ENCODE measurements at places on chromosomes 2 and 18.
A peak's percentile ranks its signal among the peaks of the same experiment; 100 is the strongest.

GRCh38 chr2:227313310-227313709 lies 11.7 kb upstream of the MFF start:
- DNase-seq = no peak

GRCh38 chr2:183530333-183530901 lies 406.2 kb downstream of the NUP35 start:
- DNase-seq = no peak

- DNase-seq = no peak
Observed at GRCh38 chr2:203802342-203803052, 65.1 kb upstream of the CTLA4 start.

- no peak for DNase-seq
Observed at GRCh38 chr2:60973705-60974104, 43.8 kb upstream of the PEX13 start.

DNA sequence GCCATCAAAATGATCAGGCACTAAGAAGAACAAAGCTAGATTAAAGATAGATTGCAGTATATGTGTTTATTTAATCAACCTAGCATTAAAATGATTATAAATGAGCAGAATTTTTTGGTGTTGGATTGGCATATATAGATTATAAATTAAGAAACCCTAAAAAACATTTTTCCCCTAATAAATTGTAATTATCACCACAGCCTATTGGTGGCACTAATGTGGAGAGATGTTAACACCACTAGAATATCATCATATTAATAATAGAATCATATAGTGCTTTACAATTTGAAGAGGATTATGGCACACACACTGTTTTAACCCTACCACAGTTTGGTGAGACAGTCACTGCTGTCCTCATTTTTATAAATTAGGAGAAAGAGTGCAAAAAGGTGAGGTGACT lies 112.4 kb upstream of the RND3 start:
- no peak for DNase-seq

DNA sequence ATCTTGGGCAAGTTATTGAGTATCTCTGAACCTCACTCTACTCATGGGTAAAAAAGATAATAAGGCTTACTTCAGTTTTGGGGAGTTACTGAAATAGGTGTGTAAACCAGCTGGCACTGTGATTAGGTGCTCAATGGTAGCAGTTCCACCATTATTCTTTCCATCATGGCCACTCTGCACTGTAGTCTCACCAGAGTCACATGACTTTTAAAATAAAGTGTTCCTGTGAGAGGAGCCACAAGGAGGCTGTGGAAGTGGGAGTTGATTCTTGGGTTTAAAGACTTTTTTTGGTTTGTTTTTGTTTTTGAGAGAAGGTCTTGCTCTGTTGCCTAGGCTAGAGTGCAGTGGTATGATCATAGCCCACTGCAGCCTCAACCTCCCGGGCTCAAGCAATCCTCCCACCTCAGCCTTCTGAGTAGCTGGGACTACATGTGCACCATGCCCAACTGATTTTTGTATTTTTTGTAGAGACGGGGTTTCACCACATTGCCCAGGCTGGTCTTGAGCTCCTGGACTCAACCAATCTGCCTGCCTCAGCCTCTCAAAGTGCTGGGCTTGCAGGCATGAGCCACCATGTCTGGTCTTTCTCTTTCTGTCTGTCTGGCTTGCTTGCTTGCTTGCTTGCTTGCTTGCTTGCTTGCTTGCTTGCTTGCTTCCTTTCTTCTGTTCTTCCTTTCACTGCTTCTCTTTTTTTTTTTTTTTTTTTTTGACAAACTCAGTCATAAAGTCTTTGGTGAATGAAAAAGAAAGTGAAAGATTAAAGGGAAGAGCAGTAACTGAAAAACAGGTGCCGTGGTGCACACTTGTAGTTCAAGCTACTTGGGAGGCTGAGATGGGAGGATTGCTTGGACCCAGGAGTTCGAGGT lies 21.2 kb upstream of the ACVR1 start:
- no peak for DNase-seq

DNA sequence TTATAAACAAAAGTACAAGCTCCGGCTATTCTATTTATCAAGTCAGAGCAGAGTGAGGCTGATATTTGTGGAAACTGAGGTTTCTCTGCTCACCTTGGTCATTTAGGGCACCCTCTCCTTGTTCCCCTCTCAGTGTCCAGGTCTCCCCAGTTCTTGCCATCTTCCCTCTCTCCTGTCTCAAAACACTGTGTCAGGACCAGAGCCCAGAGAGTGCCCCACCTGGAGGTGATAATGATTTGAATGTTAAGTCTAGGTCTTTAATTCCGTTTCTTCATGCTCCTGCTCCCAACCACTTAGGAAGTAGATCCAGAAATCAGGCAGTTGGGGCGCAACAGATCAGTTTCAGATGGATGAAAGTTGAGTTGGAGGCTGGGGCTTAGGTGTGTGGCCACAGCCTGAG lies 9.2 kb upstream of the ADCY3 start:
- DNase-seq = no peak

GRCh38 chr2:218035463-218036100 lies 32.8 kb upstream of the TNS1 start:
- DNase-seq = no peak

DNA sequence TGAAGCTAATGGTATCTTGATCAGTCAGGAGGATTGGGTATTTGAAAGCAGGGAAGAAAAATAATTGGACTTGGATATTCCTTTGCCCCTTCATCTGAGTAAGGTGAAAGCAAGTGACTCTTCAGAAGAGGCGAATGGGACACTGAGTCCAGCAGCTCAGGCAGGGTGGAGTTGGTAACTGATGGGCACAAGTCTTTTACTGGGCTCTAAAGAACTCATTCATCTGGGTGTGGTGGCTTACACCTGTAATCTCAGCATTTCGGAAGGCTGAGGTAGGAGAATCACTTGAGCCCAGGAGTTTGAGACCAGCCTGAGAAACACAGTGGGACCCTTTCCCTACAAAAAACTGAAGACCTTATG lies 11.2 kb downstream of the CFLAR start:
- DNase-seq = peak; percentile 69

- no peak for DNase-seq
Observed at GRCh38 chr2:97995026-97995733, 568 bp downstream of the TMEM131 start.

DNA sequence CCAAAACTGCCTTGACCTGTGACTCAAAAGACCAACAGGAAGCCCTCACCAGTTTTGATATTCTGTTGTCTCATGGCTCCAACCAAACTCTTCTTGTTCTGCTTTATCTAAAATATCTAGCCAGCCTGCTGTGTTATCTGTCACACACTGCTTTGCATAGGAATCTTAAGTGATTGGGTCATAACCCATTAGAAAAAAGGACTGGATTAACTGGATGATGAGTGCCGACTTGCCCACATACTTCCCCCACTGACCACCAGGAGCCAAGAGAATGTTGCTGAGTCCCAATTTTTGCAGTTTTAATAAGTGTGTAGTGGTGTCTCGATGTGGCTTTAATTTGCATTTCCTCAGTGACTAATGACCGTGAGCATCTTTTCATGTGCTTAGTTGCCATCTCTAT lies 6.5 kb downstream of the MOGAT1 start:
- DNase-seq = no peak

DNA sequence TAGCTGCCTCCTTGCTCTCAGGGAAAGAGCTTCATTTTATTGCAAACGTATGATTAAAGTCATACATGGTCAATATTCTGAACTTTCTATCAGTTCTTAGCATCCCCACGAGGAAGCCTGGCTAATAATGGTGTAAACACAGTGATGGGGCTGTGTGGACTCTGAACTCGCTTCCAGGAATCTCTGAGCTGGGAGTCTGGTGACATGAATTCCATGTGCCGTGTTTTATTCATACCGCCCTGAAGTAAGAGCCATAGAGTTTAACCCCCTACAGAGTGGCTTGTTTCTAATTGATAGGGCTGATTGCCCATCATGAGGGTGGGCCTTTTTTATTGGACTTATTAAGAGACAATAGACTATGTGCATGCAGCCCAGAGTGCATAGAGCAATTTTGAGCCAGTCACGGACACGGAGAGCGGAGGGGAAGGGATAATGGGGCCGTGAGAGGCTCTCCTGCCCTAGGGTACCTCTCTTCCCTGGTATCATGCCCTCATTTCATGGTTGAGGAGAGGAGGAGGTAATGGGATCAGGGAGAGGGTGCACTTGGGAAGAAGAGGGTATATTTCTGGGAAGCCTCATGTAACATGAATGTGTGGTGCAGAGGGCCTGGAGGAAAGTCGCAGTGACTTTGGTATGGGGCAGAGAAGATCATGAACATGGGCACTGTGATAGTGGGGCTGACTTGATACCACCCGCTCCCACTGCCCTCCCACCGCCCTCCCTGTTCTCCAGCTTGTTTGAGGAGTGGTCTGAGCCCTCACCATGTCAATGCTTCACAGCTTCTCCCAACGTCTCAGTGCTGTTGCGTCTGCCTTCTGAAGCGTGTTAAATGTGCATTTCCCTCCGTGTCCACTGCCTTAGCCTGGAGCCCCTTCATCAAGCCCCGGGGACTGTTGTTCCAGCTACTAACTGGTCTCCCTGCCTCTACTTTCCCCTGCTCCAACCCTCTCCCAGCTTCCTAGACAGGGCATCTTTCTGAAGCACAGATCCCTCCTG lies 73.2 kb downstream of the IL1R2 start:
- no peak for DNase-seq

Data from hematopoietic multipotent progenitor cell treated with erythropoietin and hydrocortisone succinate and interleukin-3 and kit ligand, for 17 days (in vitro differentiated cells).